Hepatocyte (in vitro differentiated cells): ENCODE measurements at places on chromosomes 5 and 9. TPM values are rescaled to one million over a fixed set of nuclear protein-coding genes. Genes with fewer than 3 reads are reported as not detected.

The LCN9 gene
- 13.4 and 21.6 TPM in 2 replicates for polyA plus RNA-seq

GRCh38 chr9:34123682-34124081 is 2.8 kb downstream of the DCAF12 start:
- DNase-seq = no peak

- peak; percentile 19 for DNase-seq
These were observed 1.8 kb downstream of the LURAP1L start for GRCh38 chr9:12776513-12777055.

- DNase-seq = no peak
These were observed 33.9 kb downstream of the UNC13B start for GRCh38 chr9:35195683-35196082.

The SLC34A3 gene
- polyA plus RNA-seq = 2.1 and 4.7 TPM in 2 replicates

DNA sequence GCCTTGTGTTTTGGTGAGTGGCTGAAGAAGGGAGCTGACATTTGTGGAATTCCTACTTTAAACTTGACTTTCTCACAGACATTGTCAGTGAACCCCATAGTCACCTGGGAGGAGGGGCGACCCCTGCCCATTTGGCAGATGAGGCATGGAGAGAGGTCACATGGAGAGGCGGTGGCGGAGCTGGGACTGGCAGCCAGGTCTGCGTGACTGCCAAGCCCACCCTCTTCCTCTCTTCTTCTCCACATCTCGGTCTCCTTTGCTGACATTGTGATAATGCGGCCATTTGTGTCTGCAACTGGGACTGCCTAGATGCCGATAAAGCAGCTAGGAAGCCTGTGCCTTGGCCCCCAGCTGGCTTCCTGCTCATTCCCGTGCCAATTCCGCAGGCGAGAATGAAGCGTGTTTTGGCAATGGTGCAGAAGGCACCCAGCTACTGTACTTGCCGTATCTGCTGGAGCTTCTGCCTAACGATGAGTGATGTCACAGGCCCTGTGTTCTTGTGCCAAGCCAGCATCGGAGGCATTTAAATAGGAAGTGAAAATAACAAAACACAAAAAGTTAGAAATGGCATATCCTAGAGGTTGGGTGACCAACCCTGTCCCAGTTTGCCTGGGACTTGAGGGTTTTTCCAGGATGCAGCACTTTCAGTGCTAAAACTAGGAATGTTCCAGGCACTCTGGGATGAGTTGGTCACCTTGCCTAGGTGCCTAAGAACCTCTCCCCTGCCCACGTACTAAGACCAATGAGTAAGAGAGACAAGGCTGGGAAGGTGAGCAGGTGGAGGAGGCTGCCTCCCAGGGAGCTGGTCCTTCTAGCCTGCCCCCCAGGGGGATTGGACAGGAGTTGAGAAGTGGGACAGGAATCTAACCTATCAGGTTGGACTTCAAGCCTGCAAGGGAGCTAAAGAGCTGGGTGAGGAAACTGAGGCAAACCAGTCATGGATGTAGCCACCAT is 23.6 kb downstream of the OLFML2A start:
- DNase-seq = no peak

The DHFR gene
- 6.5 and 7.9 TPM in 2 replicates for polyA plus RNA-seq

- DNase-seq = peak; percentile 50
These were observed 45.1 kb upstream of the UGCG start for GRCh38 chr9:111851553-111851952.

The SLIT3 gene
- polyA plus RNA-seq = 96.7 and 104 TPM in 2 replicates

- no peak for DNase-seq
These were observed 3.3 kb upstream of the PLGRKT start for GRCh38 chr9:5441043-5441442.

GRCh38 chr5:105754056-105754455 is 1916.7 kb downstream of the EFNA5 start:
- peak; percentile 8 for DNase-seq

DNA sequence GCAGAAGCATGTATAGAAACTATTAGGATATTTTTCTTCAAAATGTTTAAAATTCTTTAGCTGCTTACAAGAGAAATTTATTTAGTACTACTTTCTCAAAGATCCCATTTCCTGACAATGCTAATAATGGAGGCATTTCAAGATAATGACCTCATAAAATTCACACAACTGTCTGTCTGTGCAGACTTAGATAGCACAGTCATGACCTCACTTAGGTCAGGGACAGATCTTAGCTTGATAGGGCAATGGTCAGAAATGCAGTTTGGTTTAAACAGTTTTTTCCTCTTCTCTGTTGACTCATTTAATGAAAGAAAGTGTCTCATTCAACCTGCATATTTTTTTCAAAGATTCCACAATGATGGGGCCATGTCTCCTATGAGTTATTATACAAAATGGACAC is 128.4 kb downstream of the GRIA1 start:
- DNase-seq = no peak

GRCh38 chr9:96299823-96300222 is 2.2 kb downstream of the HSD17B3 start:
- no peak for DNase-seq

DNA sequence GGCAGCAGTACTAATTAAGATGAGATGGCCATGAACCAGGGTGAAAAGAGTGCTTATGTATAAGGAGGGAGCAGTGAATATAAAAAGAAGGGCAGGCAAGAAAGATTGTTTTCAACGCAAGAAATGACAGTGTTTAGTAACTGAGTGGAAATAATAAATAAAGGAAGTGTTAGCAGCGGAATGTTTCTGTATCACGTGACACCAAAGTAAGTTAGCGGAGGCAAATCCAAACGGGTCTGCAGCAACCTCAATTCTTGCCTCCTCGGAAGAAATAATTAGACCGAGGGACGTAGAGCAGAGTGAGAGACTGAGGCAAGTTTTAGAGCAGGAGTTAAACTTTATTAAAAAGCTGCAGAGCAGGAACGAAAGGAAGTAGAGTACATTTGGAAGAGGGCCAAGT is 15.4 kb upstream of the GAS1 start:
- no peak for DNase-seq

GRCh38 chr5:38414348-38414747 is 142.1 kb downstream of the LIFR start:
- no peak for DNase-seq

The ORM2 gene
- polyA plus RNA-seq = 80.9 and 136 TPM in 2 replicates

The IL3 gene
- polyA plus RNA-seq = not detected in 2 replicates

The GABRA6 gene
- not detected in 2 replicates for polyA plus RNA-seq

The SMC5 gene
- 14.5 and 14.9 TPM in 2 replicates for polyA plus RNA-seq

DNA sequence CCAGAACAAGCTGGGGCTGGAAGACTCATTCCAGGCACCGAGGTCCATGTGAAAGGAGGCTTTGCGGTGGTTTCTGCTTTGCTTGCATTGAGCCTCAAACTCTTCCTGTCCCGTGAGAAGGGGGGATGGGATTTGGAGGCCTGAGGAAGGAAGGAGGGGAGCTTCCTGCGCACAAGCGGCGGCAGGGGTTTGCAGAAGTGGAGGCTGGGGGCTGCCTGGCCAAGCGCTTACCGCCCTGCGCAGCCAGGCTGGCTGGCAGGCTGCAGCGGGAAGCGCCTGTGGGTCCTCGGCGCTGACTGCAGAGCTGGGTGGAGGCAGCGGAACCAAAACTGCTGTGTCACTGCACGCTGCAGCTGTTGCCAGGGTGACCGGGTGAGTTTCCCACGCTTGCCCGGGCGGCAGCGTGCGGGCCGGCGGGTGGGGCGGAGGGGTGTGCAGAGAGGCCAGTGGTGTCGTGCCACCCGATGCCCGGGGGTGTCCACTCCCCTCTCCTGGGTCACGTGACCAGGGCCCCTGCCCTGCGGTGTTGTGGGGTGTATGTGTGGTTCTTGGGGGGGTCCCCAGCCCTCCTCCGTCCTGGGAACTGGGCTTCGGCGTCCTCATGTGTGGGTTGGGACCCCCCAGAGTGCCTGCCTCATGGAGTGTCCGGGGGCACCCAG is 81.0 kb downstream of the RXRA start:
- peak; percentile 64 for DNase-seq

DNA sequence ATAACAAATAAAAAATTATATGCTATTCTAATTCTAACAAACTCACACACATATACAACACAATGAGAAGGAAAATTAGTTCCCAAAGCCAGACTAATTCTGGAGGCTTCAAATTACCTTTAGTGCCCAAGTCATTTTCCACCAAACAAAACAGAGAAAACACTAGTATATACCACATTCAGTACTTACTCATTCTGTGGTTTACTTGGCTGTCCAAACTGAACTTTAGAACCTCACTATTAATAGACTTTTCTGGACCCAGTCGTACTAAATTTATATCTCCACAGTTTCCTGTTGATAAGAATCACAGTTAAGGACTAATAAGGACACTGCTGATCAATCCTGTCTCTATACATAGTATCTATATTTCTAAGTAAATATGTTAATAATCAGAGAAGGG is 66.4 kb downstream of the SETX start:
- no peak for DNase-seq

The CARTPT gene
- 0.57 TPM in 1 of 2 replicates, not detected in the other for polyA plus RNA-seq

DNA sequence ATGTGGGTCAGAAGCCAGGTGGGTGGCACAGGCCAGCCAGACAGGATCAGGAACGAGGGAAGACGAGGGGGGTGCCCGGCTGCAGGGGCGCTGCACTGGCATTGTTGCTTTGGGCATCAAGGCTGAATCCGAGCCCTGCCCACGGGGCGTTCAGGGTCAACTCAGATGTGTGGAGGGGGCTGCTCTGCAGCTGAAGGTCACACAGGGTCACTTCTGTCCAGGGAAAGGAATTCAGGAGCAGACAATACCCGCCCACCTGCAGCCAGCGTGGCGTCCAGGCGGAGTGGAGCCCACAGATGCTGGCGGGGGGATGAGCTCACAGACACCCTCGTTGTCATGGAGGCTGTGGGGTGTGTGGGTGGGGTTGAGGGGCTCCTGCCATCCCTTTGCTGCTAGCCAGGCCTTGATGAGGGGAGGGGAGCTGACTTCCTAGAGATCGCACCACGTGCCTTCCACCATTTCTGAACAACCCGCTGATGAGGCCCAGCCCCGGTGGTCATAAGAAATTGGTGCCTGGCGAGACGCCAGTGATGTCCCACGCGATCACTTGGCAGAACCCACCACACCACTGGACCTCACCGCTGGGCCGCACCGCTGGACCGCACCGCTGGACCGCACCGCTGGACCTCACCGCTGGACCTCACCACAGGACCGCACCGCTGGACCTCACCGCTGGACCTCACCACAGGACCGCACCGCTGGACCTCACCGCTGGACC is 31.2 kb downstream of the MRPL36 start:
- no peak for DNase-seq

DNA sequence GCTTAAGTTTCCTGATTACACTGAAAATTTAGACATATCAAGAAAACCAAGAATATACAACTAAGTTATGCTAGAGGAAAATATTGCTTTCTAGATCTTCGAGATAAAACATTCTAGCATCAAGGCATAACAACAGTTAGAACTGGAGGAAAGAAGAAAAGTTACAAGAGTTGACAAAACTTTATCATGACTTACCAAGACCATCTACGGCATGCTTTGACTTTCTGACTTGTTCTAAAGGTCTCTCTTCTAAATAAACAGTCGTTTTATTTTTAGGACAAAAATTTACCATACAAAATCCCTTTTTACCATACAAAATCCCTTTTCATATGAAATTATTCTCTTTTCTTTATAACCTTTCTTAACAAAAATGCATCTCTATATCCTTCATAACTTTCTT is 1110.1 kb upstream of the CDH10 start:
- DNase-seq = no peak

DNA sequence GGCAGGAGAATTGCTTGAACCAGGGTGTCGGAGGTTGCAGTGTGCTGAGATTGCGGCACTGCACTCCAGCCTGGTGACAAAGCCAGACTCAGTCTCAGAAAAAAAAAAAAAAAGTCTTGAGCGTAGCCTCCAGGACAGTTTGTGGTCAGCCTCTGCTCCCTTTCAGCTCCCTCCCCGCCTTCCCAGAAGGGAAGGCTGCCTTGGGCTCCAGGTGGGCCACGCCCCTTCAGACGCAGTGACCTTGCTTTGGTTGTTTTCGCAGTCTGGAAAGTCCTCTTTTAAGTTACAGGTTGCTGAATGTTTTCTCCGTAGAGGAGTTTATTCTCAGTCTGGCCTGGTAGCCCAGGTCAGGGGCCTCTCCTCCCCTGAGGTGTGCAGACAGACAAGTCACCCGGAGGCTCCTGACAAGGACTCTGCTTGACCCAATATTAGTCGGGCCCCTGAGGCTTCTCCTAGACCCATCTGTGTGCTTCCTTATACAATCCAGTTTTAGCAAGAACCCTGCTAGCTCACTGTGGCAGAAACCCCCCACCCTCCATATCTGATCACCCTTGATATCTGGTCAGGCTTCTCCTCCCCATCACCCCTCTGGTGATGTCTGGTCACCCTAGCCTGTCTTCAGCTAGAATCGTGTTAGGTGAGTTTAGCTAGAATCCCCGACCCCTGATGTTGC is 31.6 kb upstream of the N4BP3 start:
- DNase-seq = no peak

DNA sequence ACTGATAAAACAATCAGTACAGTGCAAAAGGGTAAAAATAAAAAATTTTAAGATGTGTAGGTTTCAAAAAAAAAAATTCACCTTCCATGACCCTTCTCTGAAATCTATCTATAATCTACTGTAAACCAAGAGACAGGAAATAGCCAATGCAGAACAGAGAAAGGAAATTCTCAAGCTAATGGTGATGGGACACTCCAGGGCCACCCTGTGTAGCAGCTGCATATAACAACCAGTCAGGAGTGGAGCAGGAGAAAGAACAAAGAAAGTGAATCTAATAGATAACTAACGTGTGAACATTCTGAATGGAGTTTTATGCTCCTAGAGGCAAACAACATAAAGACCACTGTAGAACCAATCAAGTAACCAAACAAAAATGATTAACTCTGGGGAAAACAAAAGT is 16.6 kb downstream of the SPTLC1 start:
- no peak for DNase-seq

The FOXD4L5 gene
- 0.05 and 0.09 TPM in 2 replicates for polyA plus RNA-seq

DNA sequence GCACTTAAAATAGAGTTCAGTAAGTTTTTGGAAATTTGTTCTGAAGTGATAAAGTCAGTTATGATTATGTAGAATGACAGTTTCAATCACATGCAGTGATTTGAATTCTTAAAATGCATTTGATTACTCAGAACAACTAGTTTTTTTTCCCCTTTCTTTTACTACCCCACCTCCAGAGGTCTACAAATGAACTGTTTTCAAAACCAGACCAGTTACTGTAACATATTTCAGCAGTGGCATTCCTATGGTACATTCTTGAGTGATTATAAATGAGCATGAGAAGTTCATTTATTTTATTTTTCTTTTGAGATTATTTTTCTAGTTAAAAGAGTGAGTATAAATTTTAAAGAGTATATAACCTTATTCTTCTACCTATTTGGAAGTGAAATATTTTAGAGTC is 71.6 kb downstream of the NNT start:
- DNase-seq = no peak

GRCh38 chr5:93681432-93681831 is 60.0 kb downstream of the POU5F2 start:
- DNase-seq = no peak
